ENCODE measurements at places on chromosomes 12 and 14.

DNA sequence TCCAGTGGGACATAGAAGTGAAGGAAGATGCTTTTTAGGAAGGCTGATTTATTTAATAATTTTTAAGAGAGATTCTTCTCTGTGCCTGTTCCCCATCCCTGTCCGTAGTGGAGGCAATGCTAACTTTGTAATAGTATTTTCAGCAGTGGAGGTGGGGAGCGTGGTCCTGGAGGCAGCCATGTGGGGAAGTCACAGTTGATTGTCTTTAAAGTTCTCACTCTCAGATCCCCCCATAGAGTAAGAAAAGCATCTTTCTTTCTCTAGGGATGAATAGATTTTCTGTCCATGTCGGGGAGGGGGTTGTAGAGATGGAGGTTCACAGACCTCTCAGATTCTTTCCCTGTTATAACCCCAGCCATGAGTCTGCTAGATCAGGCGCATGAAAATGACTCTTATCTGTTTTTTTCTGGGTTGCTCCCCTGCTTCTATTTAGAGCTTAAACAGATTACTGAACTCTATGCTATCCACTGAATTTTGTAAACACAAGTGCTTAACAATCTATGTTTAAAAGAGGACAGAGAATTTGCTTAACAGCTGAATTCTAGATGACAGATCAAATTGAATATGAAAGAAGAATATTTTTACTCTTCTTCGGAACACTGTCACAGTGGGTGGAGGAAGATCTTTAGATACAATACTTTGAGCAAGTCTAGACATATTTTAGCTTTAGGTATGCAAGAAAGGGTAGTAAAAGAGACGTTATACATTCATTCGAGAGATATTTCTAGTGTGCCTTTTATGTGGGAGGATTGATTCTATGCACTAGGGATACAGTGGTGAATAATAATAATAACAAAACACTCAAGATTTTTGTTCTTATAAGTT lies 25.3 kb downstream of the TMEM117 start:
- DNase-seq = no peak

- DNase-seq = no peak
Measured at GRCh38 chr12:30853561-30854133, 72.9 kb upstream of the TSPAN11 start.

DNA sequence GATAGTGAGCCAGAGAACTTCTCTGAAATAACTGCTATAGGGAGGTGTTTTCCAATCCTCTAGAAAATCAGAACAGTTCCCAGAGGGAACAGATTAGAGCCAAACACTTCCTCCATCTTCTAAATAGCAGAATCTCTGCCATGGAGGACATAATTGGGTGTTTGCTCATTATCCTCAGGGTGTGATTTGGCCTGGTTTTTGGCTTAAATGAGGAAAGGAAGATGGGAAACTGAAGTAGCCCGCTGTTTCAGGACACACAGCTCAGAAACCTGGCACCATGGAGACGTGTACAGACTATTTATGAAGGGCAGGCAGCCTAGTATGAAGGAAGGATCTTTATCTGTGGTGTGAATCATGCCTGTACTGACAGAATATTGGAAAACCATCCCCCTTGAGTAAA lies 231.7 kb upstream of the PRKD1 start:
- DNase-seq = peak; percentile 29

- DNase-seq = no peak
Measured at GRCh38 chr12:111687255-111687654, 1.4 kb downstream of the ACAD10 start.

GRCh38 chr14:30822080-30822571 lies 52.2 kb upstream of the COCH start:
- no peak for DNase-seq

DNA sequence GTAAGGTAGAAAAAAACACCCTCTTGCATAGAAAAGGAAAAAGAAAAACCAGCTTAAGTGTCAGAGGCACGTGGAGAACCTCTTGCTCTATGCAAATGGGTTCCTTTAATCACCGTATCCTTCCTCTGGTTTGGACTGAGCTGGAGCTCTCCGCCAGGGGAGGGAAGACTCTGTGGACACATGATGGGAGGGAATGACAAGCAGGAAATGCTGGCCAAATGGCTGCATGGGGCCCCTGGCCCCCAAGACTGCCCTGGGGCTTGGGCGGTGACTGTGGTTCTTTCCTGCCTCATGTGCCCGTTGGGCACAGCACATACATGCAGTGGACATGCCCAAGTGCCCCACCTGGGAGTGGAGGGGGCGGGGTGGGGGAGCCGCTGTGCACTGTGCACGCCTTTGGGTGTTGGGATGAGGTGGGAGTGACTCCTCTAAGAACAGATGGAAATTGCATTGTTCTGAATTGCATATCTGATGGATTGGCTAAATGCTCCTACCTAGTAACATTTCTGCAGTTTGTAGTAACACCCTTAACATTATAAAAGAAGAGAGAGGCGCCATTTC lies 166.4 kb upstream of the AVPR1A start:
- DNase-seq = no peak

DNA sequence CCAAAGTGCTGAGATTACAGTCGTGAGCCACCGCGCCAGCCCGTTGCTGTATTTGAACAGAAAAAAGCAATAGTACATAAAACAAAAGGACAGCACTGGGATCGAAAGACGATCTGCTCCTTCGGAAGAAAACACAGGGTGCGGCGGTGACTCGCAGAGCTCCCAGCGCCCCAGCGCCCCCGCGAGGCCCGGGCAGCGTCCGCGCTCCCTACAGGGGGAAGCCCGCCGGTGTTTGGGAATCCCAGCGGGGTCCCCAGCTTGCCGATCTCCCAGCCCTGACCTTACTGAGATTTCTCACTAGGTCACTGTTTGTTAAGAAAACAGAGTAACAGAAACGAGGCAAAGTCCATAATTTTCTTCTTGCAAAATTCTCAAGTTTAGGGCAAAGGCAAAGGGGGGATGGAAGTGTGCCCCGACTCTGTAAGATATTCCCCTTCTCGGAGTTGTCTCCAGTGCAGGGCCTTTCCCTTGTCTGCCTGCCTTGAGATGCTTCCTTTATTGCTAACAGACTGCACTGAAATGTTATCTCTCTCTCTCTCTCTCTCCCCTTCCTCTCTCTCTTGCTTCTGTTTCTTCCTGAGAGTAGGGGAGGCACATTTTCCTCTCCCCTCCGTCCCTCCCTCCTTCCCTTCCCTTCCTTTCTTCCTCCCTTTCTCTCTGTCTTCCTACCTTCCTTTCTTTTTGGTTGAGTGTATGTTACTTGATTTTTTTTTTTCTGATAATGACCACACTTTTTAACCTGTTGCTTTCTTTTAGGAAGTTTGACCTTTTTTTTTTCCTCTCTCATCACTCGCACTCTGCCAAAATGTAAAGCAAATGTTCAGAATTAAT lies 91.9 kb downstream of the TMEM30B start:
- peak; percentile 63 for DNase-seq

DNA sequence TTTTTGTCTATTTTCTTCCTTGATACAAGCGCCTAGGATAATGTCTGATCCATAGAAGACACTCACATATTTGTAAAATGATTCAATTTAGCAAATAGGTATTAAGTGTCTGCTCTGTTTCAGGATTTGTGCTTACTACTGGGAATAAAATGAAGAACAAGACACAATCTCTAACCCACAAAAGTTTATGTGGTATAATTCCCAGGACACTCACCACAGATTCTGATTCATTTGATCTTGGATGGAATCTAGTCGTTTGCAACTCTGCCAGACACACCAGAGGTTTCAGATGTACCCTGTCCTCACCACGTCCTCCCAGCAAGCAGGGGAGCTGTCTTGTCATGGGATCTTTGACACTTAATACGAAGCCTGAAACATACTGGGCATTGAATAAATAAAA lies 208.3 kb downstream of the LRIG3 start:
- DNase-seq = peak; percentile 88

- DNase-seq = peak; percentile 42
Measured at GRCh38 chr12:7144414-7145120, 14.4 kb downstream of the CLSTN3 start.

Data from fibroblast of upper back skin (primary cell).